Lung (tissue), 17 donors: ENCODE measurements at places on chromosomes 5 and 9. TPM values are rescaled to one million over a fixed set of nuclear protein-coding genes. Genes with fewer than 3 reads are reported as not detected.
A peak's percentile ranks its signal among the peaks of the same experiment; 100 is the strongest.

The BARHL1 gene
- total RNA-seq, result not detected

DNA sequence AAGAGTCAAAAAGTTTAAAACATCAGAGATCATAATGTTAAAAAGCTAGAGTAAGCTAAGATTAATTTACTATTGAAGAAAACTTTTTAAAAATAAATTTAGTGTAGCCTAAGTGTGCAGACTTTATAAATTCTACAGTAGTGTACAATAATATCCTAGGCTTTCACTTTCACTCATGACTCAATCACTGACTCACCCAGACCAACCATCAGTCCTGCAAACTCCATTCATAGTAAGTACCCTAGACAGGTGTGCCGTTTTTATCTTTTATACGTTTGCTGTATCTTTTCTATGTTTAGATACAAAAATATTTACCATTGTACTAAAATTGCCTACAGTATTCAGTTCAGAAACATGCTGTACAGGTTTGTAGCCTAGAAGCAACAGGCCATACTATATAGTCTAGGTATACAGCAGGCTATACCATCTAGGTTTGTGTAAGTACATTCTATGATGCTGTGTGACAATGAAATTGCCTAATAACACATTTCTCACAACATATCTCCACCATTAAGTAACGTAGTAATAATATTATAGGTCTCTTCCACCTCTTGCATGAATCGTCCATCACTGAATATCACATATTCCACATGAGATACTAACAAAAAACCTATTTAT lies 59.2 kb downstream of the MEGF9 start:
- no peak for DNase-seq

The SUB1 gene
- total RNA-seq, result 234 TPM

GRCh38 chr5:96229188-96229587 lies 203.9 kb downstream of the PCSK1 start:
- no peak for DNase-seq

GRCh38 chr5:80141147-80141671 lies 106.1 kb downstream of the THBS4 start:
- DNase-seq, result peak; percentile 91

GRCh38 chr5:10144040-10144439 lies 105.6 kb downstream of the ATPSCKMT start:
- DNase-seq, result no peak

- no peak for DNase-seq
Measured at GRCh38 chr9:19619221-19619620, 169.6 kb downstream of the SLC24A2 start.

DNA sequence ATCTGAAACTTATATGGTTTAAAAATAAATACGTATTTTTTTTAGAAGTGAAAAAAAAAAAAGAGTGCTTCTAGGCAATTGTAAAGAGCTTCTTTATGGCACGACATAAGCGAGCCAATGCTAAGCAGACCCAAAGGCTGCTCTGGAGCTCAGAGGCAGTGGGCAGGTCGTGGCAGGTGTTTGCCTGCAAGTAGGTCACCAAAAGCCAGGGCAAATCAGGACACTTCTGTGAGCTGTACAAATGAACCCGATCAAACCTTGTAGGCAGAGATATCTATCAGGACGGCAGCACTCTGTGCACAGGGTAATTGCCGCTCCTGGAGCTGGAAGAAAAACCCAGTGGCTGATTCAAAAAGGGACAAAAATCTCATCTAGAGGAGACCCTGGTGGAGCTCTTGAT lies 75.9 kb downstream of the IRX2 start:
- no peak for DNase-seq

The MYMK gene
- not detected for total RNA-seq

DNA sequence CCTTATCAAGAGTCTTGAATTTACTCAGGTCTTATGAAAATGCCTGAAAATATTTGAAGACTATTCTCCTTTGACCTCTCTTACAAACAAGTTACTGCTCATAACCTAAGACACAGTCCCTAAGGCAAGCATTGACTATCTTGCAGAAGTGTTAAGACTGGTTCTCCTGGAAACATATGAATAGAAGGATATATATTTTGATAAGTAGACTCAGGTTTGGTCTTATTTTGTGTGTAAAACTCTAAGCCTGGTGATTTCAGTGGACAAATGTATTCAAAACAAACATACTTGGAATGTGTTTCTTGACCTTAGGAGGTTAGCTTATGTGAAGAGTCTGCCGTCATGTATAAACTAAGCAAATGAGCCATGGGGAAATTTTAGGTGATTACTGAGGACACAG lies 7.5 kb upstream of the UBQLN1 start:
- DNase-seq, result no peak

The DELE1 gene
- total RNA-seq, result 141 TPM

The AKNA gene
- total RNA-seq, result 47.4 TPM

- DNase-seq, result no peak
Measured at GRCh38 chr9:25025686-25026085, 480.0 kb upstream of the IZUMO3 start.
